ENCODE measurements at places on chromosomes 7 and 10. TPM values are rescaled to one million over a fixed set of nuclear protein-coding genes. Genes with fewer than 3 reads are reported as not detected.

- DNase-seq, result no peak
Measured at GRCh38 chr10:123962756-123963530, 71.3 kb upstream of the CPXM2 start.

- no peak for DNase-seq
Measured at GRCh38 chr10:116838143-116838725, 11.1 kb upstream of the ENO4 start.

UBE2D1 gene
- polyA plus RNA-seq, result 7.7 TPM

DNA sequence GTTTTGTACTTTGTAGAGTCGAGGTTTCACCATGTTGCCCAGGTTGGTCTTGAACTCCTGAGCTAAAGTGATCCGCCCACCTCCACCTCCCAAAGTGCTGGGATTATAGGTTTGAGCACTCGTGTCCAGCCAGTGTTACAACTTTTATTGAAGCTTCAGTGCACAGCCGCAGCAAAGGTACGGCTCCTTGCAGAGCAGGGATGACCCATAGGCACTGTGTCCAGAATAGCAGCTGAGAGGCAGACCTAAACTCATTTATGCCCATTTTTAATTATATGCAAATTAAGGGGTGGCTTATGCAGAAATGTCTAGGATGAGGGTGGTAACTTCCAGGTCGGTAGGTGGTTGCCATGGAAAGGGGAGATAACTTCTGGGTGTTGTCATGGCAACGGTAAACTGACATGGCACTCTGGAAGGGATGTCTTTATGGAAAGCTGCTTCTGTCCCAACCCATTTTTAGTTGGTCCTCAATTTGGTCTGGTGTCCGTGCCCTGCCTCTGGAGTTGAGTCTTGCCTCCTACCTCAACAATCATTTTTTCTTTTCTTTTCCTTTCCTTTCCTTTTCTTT is 22.7 kb downstream of the NYAP1 start:
- no peak for DNase-seq

DNA sequence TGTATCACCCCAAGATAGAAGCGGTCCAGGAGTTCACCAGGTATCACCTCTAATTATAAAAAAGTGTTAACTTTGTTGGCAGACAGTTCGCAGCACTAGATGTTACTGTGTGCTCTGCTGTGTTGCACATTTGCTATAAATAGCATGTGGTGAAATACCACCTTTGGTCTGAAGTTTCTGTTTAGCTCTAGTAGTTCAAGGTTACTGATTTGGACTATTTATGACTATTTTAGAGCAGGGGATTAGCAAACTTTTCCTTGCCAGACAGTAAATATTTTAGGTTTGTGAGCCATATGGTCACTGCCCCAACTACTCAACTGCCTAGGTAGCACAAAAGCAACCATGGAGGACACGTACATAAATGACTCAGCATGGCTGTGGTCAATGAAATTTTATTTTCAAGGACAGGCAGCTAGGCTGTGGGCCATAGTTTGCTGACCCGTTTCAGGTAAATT is 16.5 kb downstream of the DENND10 start:
- peak; percentile 52 for DNase-seq

- no peak for DNase-seq
Measured at GRCh38 chr10:14673189-14673861, 101.4 kb downstream of the FAM107B start.

- DNase-seq, result no peak
Measured at GRCh38 chr7:25897261-25897782, 254.7 kb upstream of the NFE2L3 start.

DNA sequence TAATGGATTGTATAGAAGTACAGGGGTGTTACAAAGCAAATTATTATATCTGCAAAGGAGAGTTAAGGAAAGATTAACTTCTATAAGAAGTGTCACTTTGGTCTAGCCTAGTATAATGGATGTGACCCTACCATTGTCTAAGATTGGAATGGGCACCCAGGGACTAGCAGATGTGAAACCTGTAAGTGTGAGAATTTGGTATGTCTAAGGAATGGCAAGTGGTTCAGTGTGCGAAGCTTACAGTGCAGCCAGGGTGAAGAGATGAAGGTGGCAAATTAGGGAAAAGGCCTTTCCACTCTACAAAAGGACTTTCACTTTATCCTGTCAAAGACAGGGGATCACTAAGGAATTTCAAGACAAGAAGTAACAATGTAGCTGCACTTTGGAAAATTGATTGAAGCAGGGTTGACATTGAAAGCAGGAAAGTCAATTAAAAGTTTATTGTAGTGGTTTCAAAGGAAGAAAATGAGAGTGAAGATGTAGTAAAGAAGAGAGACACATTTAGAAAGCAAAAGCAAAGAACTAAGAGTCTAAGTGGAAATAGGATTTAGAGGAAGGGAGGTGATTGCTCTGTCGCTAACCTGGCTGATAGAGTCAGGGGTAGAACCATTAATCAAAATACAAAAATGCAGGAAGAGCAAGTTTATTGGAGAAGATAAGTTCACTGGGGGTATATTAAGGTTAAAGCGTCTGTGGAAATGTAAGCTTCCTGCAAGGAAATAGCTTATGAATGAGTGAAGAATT is 47.4 kb downstream of the KCND2 start:
- DNase-seq, result no peak

GRCh38 chr10:43202657-43203447 is 64.0 kb downstream of the RASGEF1A start:
- DNase-seq, result no peak

- no peak for DNase-seq
Measured at GRCh38 chr10:47299611-47300428, at the start of gene GDF10. GDF10 (plus strand) TSS chr10:47300197; CDS start chr10:47300652, 455 bp downstream.

DNA sequence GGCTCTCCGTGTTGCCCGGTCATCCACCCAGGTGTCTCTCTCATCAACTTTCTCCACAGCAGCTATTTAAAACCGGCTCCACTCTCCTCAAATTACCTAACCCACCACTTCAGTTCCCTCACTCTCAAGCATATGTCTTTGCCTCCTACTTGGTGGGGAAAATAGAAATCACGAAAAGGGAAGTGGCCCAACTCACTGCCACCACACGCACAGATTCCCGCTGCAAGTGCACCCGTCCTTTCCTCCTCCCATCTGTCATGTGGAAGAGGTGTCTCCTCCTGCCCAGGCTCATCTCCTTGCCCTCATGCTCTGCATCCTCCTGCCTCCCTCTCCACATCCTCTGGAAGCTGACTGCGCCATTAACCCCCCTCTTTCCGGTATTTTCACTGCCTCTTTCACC is 80.8 kb upstream of the MKX start:
- DNase-seq, result no peak

- DNase-seq, result no peak
Measured at GRCh38 chr10:126218778-126219649, 169.3 kb downstream of the ADAM12 start.

- DNase-seq, result no peak
Measured at GRCh38 chr10:116489460-116489859, 56.3 kb upstream of the PNLIP start.

STEAP1 gene
- polyA plus RNA-seq, result 6.9 TPM

DNA sequence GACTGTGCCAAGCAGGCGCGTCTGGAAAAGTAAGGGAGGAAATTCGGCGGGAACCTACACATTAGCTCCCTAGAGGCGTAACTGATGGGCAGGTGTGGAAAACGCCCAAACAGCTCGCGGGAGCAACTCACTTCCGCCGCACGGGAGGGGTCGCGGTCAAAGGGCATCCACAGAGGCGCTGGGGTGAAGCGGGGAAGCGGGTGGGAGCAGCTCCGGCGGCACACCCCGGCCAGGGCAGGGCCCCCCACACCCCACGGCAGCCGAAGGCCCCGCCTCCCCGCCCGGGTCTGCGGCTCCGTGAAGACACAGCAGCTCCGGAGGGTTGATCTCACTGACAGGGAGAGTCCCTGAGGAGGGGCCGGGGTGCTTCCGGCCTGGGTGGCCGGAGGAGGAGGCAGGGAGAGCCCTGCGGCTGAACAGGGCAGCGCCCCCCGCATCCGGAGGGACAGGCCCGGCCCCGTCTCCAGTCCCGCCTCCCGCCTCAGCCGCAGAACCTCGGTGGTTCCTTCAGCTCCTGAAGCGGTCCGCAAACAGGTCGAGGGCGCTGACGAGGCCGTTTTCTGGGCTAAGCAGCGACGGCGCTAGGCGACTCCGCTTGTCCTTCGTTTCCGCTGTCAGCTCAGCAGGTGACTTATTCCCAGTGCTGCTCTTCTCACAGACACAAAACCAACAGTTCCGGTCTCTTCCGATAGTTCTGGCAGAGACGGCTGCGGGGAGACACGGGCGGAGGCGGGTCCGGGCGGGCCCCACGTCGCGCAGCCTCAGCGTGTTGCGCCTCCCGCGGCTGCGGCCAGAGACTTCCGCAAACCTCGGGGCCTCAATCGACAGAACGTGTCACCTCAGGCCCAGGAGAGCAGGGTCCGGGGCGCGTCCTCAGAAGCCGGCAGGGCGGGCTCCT is 276.1 kb downstream of the DNAJB6 start:
- no peak for DNase-seq

DNA sequence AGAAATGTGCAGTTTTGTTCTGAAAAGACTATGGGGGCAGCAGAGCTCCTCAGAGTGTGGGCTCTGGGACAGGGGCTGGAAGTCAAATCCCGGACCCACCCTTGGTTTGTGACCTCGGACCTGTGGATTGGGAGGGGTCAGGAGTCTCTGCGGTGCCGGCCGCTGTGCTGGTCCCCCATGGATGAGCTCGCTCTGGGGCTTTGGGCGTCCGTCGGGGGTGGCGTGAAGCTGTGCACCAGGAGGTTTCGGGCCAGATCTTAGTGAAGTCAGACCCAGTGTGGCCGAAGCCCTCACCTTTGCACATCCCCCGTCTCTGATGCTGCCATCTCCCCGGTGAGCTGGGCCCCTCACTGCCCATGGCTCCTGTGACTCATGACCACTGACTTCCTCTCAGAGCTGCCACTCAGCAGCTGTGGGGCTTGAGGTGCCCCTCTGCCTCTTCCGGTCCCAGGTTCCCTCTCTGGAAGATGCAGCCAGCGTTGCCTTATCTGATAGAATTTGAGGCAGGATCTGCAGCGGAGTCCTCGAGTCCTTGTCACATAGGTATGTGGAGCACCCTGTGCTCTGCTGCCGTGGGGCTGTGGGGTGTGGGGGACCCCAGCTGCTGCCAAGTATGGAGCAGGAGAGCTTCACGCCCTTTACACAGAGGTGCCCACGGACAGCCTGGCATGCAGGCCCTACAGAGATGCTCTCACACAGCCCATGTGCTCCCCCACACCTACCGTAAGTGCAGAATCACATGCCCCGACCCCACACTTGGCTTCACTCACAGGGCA is 11.4 kb upstream of the SCART1 start:
- DNase-seq, result no peak

TEX47 gene
- not detected for polyA plus RNA-seq

GRCh38 chr10:50417886-50418830 is 166.8 kb upstream of the ASAH2 start:
- DNase-seq, result peak; percentile 69

- no peak for DNase-seq
Measured at GRCh38 chr7:95682913-95683312, 86.6 kb upstream of the PDK4 start.

- no peak for DNase-seq
Measured at GRCh38 chr10:128471151-128471550, 344.9 kb upstream of the MKI67 start.

DNA sequence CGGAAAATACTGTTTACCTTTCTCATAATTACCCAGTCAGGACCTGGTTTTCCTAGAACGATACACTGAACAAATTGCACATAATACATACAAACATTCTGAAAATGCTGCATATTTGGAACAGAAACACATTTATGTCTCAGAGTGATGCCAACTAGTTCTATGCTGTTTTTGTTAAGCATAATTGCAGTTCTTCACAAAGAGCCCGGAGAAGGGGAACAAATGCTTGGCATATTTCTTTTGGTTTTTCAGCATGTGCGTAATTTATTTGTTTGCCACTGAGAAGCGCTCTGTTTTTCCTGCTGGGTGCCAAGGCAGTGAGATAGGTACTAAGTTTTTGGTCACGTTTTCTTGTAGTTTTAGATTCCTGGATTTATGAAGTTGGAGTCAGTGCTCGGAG is 181.0 kb upstream of the MDFIC start:
- DNase-seq, result no peak

GRCh38 chr10:34491678-34492077 is 323.4 kb downstream of the PARD3 start:
- DNase-seq, result no peak

GRCh38 chr10:75540357-75540966 is 109.0 kb downstream of the LRMDA start:
- DNase-seq, result no peak

GRCh38 chr7:5519515-5519928 is 95.9 kb upstream of the TNRC18 start:
- no peak for DNase-seq

GRCh38 chr7:101216001-101216859 is 1.2 kb downstream of the PLOD3 start:
- no peak for DNase-seq

DNA sequence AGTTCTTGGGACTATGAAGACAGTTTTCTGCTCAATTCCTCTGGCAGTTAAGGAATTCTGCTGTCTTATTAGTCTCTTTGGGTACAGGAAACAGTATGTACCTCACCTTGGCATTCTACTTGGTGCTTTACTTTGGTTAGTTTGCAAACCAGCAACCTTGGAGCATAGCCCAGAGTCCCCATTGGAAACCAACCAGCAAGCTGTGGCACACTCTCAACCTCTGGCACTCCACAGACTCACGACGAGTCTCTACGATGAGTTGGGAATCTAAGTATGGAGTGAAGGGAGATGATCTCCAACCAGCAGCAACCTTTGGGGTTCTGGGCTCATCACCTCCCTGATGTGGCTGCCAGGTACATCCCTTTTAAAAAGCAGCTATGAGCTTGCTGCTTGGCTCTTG is 43.8 kb downstream of the TPK1 start:
- no peak for DNase-seq

- no peak for DNase-seq
Measured at GRCh38 chr10:14625765-14626525, 148.8 kb downstream of the FAM107B start.

GRCh38 chr7:151937286-151937685 is 19.0 kb upstream of the GALNTL5 start:
- no peak for DNase-seq

DNA sequence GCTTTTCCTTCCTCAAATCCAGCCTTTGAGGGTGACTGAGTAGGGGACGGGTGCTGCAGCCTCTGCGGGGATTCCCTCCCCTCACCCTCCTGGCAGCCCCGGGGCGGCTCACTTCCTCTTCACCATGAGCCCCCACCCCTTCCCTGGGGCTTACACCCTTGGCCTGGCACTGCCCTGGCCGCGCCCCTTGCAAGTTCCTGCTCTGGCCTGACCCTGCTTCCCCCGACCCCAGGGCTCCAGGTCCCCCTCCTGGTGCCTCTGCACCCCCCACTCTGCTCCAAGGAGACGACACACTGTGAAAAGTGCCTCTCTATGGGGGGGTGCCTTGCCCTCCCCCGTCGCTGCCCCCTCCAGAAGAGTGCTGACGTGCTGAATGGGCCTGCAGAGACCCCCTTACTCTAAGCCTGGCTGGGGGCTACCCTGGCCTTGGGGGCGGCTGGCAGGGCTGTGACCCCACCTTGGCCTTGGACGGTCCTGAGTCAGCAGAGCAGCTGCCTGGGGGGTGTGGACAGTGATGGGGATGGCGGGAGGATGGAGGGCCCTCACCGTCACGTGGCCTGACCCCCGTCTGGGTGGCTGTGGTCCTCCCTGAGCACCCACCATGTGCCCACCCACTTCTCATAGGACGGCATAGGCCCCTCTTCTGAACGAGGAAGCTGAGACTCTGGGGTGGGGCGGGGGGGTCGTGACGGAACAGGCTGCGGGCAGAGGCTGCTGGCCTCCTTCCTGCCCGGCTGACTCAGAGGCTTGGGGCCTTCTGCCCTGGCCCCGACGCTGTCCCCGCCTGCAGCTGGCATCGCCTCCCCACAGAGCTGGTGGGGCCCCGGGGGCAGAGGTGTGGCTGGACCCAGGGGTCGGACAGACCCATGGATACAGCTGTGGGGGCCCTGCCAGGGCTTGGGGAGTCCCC is 9.8 kb downstream of the LFNG start:
- no peak for DNase-seq

CALHM1 gene
- not detected for polyA plus RNA-seq

- DNase-seq, result no peak
Measured at GRCh38 chr10:132654708-132655661, 117.4 kb downstream of the INPP5A start.

CEP55 gene
- 28.2 TPM for polyA plus RNA-seq

Data from BJ (cell line).